Activated CD4-positive, alpha-beta T cell treated with anti-CD3 and anti-CD28 coated beads, Interleukin-2, amount 50 U/mL, for 4 hours (primary cell): ENCODE measurements at places on chromosomes 16 and 17.

DNA sequence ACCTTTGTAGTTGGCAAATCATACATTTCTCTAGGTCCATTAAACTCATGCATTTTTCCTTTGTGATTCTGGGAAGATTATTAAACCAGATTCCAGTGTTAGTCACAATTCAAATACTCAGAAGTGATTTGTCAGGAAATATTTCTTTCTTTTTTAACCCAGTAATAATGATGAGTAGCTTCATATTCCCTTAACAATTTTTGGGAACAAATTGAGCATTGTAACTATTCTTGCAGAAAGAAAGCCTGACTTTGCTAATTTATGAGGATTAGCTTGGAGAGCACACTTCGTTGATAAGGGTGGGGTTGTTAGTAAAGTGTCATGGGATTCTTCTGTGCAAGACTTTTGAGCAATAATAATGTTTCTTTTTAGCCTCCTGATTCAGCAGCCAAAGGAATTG lies 18.7 kb upstream of the KRT24 start:
- DNase-seq, result no peak

GRCh38 chr17:66834919-66835454 lies at the start of gene CACNG5:
TSS of gene CACNG5 (plus strand) at chr17:66835117. CDS start at chr17:66877333, 42,216 bp downstream.
- no peak for DNase-seq

- no peak for DNase-seq
These were observed 702.6 kb upstream of the CDH8 start for GRCh38 chr16:62738666-62739460.

DNA sequence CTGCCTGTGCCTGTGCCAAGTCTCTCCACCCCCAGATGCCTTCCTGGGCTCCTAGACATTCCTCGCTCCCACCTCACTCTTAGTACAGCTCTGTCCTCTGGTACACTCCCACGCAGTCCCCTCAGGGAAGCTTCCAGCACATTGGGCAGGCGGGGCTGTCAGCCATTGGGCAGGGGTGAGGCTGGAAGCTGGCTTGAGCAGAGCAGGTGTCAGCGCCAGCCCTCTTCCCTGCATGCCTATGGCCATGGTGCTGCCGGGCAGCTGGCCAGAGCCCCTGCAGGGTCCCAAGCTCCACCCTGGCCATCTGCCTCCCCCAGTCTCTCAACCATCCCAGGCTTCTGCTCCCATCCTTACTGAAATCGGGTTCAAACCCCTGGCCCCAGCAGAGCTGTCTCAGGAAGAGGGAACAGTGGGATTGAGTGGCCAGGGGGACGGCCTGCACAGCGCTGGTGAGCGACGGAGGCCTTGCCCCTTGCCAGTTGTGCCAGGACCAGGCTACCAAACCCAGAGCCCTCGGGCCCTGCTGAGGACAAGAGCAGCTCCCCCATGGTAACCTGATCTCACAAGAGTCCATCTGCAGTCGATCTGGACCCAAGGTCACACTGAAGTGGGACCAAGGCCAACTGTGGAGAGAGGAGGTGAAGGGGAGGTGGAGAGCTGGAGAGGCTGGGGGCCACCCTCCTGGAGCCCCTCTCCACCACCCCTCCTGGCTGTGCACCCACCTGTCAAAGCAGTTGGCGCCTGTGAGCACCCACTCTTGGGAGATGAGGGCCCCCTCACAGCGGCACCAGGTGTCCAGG lies 2.4 kb upstream of the B9D1 start:
- DNase-seq, result no peak

GRCh38 chr17:81066771-81067315 lies 31.9 kb downstream of the BAIAP2 start:
- DNase-seq, result no peak

DNA sequence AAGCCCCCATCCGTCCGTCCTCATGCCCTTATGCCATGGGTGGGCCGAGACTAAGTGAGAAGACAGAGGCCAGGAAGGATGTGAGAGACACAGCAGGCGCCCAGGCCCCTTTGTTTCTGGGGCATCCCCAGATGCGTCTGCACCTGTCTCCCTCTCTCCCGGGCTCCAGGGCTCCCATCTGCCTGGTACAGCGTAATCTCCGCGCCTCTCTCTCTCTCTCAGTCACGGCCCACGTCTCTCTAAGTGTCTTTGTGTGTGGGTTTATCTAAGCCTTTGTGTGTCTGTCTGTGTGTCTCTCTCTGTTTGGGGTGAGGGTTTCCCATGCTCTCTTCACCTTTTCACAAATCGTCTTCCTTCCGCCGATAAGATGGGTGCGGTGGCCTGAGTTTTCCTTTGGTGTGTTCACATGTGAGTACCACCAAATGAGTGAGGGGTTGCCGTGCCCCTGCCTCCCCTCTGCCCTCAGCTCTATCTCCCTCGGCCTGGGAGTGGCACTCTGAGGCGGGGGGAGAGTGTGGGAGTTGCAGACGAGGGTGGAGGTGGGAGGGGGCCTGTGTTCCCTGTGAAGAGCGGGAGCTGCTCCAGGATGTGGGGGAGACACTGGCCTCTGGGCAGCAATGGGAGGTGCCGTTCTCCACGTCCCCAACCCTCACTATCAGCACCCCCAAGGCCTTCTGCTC lies 25.8 kb upstream of the ABCC3 start:
- no peak for DNase-seq

- DNase-seq, result no peak
These were observed 6.7 kb downstream of the PERCC1 start for GRCh38 chr16:1437606-1438005.

DNA sequence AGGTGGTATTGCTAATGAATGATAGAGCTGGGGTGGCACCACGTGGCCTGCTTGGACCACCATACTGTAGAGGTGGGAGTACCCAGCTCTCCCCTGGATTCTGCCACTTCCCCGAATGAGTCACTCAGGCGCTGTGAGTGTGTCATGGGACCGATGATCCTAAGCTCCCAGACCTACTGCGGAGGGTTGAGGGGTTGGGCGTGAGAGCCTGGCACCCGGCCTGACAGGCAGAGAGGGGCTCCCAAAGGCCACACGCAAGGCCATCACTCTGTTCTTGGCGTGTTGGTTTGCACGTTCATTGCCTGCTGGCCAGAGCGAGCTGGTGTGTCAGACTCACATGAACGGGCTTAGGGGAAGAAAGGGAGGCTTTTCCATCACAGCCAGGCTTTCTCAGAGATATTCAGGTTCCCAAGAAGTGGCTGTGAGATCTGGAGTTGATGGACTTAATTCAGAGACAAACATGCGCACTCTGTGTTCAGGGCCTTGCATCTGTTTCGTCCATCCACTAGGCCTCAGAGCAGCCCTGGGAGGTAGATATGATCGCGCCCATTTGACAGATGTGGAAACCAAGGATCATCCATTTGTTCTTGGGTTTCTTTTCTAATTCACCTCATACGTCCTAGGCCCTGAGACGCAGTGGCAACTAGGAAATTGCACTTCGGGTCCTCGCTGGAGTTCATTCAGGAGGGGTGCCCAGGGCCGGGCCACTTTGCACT lies 41.4 kb downstream of the CMIP start:
- DNase-seq, result no peak
